Chondrocyte (in vitro differentiated cells): ENCODE measurements at places on chromosomes 1 and 21. TPM values are rescaled to one million over a fixed set of nuclear protein-coding genes. Genes with fewer than 3 reads are reported as not detected.
A peak's percentile ranks its signal among the peaks of the same experiment; 100 is the strongest.

DNA sequence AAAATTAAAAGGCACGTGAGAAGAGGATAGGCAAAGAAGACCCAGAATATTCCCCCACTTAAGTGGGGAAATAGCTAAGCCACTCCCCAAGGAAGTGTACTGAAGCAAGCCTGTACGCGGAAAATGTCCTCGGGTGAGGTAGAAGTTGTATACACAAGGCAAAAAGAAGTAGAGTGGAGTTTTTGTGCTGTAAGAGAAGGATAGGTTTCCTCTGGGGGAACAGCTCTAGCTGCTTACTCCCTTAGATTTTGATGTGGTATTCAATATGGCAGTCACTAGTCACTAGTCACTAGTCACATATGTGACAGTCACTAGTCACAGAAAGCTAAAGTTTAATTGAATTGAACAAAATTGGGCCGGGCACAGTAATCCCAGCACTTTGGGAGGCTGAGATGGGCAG is 7.6 kb downstream of the TXNIP start:
- no peak overlapping the region for H3K27ac ChIP-seq
- H3K27me3 ChIP-seq = no peaks in the 10 kb centered on the region
- DNase-seq = no peak
- peaks cover 6% of the 10 kb centered on the region for H3K36me3 ChIP-seq

- no peaks in the 10 kb centered on the region for H3K4me1 ChIP-seq
- no peak overlapping the region for H3K4me3 ChIP-seq
- H3K27ac ChIP-seq = no peak overlapping the region
- no peaks in the 10 kb centered on the region for H3K27me3 ChIP-seq
- no peak for DNase-seq
- H3K36me3 ChIP-seq = no peaks in the 10 kb centered on the region
Observed at GRCh38 chr1:167258858-167259257, 38.2 kb downstream of the POU2F1 start.

DNA sequence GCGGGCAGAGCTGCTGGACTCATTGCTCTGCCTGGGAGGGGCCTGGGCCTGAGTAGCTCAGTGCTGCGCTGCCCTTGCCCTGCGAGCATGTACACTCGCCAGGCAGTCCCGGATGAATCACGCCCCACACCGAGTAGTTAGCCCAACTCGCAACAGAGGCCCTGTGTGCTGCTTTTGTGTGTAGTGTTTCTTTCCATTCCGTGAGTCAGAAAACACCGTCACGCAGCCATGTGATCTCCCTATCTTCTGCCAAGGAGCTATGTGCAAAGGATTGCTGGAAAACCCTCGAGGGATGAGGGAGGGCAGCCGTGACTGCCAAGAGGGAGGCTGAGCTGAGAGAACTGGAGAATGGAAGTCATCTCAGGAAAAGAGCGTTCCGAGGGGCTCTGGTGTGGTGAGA is 37.3 kb downstream of the NENF start:
- no peaks in the 10 kb centered on the region for H3K36me3 ChIP-seq
- peaks cover 10% of the 10 kb centered on the region for H3K4me1 ChIP-seq
- H3K4me3 ChIP-seq = peak overlapping the region; percentile 58

Gene OR2M3
- total RNA-seq = not detected in 3 replicates

DNA sequence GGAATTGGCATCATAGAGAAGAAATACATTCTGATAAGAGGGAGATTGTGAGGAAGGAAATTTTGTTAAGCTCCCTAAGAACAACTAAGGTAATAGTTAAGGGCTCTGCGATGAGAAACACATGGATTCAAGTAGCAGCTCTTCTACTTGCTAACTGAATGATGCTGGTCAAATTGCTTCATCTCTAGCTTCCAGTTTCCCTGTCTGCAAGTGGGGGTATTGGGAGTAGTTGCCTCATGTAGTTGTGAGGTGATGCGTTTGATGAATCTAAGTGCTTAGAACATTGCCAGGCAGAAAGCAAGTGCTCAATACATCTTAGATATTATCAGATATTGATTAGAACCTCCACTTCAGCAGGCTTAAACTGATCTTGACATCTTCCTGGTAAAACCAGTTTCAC is 84.8 kb downstream of the CD58 start:
- H3K36me3 ChIP-seq = no peaks in the 10 kb centered on the region
- no peak overlapping the region for H3K4me3 ChIP-seq
- no peak for DNase-seq

GRCh38 chr1:157725221-157725577 is 24.6 kb upstream of the FCRL3 start:
- H3K27ac ChIP-seq = no peak overlapping the region
- DNase-seq = no peak
- no peaks in the 10 kb centered on the region for H3K4me1 ChIP-seq
- H3K36me3 ChIP-seq = no peaks in the 10 kb centered on the region
- H3K27me3 ChIP-seq = peaks cover 4% of the 10 kb centered on the region

Gene SLC9C2
- total RNA-seq = not detected in 3 replicates

DNA sequence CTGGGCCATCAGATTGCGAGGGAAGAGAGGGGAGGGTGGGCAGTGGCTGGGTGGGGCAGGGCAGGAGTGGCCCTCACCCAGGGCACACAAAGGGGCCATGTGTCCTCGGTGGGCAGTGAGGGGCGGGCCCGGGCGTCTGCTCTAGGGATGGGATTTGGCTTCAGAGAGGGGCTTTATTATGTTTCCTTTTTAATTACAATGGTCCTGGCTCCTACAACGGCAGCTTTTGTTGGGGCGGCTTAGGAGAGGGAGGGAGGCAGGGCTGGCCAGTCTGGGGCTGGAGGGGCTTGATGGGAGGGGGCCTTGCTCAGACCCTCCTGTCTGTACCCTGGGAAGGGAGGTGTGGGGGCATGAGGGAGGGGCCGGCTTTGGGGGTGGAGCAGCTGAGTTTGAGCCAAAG is 102.8 kb upstream of the WNT4 start:
- no peak overlapping the region for H3K27ac ChIP-seq
- H3K27me3 ChIP-seq = peaks cover 53% of the 10 kb centered on the region
- DNase-seq = no peak

- H3K27me3 ChIP-seq = no peaks in the 10 kb centered on the region
- H3K4me1 ChIP-seq = peaks cover 51% of the 10 kb centered on the region
- H3K4me3 ChIP-seq = no peak overlapping the region
- no peak overlapping the region for H3K27ac ChIP-seq
Observed at GRCh38 chr1:228093050-228093906, 9.8 kb downstream of the C1orf35 start.

DNA sequence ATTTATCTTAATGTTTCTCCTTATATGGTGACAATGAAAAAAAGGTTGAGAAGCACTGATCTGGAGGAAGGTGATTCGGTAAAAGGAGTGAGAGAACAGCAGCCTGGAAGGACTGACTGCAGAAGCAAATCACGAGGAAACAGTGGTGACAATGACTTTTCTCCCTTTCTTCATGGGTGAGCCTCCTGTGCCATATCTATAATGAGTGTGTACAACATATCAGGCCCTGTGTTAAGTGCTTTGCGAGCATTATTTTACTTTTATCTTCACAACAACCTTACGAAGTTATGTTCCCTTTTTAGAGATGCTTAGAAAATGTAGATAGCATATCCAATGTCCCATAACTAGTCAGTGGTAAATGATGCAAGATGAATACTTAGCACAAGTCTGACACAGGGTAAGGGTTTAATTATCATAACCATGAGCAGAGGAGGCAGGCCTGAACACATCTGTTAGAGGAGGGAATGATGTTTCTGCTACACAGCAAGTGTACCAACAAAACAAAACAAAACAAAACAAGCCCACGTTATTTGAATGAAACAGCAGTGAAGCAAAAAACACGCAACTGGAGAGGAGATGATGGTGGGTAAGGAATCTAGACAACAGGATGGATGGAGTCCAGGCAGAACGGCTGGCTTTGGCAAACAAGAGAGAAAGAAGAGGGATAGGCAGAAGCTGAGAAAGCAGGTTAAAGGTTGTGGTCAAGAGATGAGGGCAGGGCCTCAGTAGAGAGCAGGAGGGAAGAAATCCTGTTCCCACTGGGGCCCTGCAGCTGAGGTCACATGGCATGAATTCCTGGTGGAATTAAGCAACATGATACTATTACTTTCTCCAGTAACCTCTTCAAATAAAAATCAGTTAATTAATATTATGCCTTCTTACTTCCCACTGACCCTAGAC is 29.6 kb downstream of the GNG12 start:
- no peak overlapping the region for H3K4me3 ChIP-seq
- H3K27ac ChIP-seq = peak overlapping the region; percentile 1
- DNase-seq = no peak
- no peaks in the 10 kb centered on the region for H3K27me3 ChIP-seq
- peaks cover 52% of the 10 kb centered on the region for H3K4me1 ChIP-seq
